Stimulated activated CD4-positive, alpha-beta T cell treated with anti-CD3 and anti-CD28 coated beads, Interleukin-4, amount 100 ng/mL, for 24 hours (primary cell): ENCODE measurements at places on chromosomes 5 and 9.
A peak's percentile ranks its signal among the peaks of the same experiment; 100 is the strongest.

DNA sequence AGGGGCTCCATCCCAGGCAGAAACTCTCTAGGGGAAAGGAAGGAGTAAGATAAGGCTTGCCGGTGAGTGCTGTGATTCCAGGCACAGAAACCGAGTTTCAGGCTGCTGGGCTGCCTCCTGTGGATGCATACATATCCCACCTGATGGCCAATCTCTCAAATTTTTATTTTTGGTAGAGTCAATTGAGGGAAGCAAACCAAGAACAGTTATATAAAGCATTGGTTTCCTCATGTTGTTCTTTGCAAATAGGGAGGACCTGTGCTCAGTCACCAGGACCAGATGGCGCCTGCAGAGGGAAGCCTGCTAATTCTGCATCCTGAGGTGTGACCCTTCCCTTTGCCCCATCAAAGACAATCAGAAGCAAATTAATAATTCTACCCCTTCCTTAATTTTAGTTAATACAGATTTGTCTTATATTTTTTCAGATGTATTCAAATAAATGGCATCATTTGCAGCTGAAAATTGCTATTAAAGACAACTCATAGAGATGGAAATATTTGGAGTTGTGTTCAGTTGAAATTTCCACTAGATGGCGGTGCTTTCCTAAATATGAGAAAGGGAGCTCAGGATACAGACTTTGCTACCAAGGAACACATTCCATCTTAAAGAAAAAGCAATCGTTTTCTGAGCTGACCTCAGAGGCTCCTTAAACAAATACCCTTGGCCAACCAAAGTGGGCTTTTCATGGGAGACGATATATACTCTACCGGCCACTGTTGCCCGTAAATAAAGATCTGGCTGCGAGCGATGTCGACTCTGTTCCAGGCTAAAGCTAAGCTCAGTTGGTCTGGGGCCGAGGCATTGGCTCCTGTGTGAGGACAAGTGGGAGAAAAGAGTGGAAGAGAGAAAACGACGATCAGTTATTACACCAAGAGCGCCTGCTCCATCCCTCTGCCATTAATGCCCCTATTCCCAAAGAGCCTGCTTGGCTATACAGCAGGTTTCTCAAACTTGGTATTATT is 225.7 kb upstream of the KLF9 start:
- no peak for DNase-seq

DNA sequence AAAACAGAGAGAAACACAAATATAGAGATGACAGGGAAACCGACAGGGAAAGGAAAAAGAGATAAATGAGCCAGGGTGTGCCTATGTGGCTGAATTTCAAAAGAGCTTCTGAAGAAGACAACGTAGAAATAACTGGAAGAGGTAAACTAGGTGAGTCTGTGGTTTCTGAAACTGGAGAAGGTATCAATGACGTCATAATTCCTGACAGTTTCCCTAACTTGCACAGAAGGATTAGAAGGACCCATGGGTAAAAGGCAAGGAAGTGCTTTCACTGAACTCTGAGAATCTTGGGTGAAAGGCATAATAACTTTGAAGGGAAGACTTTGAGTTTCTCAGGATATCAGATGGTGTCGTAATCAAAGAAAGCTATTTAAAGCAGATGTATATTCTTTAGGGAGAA is 790.8 kb upstream of the NUDT12 start:
- DNase-seq: no peak

GRCh38 chr5:179862296-179862695 is 3.7 kb upstream of the MRNIP start:
- DNase-seq: no peak

- DNase-seq: no peak
Observed at GRCh38 chr9:129370770-129371169, 192.7 kb upstream of the IER5L start.

GRCh38 chr9:1709347-1709746 is 305.8 kb upstream of the SMARCA2 start:
- DNase-seq: no peak

GRCh38 chr5:171629628-171630349 is 155.8 kb upstream of the SMIM23 start:
- DNase-seq: no peak

GRCh38 chr9:138072897-138073296 is 195.3 kb downstream of the CACNA1B start:
- DNase-seq: no peak

- DNase-seq: no peak
Observed at GRCh38 chr5:88172847-88173758, 95.5 kb downstream of the TMEM161B start.

DNA sequence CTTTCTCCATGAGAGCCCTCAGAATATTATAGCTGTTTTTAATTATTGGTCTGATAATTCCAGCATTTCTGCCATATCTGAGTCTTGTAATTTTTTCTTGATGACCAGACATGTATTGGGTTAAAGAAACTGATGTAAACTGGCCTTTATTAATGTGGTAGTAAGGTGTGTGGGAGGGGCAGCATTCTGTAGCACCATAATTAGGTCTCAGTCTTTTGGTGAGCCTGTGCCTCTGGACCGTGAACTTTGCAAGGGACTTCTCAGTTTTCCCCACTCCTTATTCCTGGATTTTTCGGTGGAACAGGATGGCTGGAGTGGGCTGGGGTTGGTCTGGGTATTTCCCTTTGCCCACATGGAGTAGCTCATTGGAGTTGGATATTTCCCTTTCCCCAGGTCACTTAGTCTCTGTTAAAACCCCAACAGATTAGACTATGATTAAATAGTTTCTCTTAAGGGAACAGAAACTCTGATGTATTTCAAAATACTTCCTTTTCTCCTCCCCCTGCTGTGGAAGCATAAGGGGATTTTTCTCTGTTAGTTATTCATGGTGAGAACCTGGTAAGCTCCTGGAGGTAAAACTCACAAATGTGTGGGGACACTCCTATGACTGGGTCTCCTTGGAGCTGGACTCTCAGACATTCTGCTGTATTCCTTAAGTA is 52.4 kb downstream of the FSD1L start:
- no peak for DNase-seq

- no peak for DNase-seq
Observed at GRCh38 chr9:73239570-73240265, 88.1 kb downstream of the ANXA1 start.

GRCh38 chr5:139565411-139566305 is 4.5 kb downstream of the UBE2D2 start:
- peak; percentile 26 for DNase-seq

GRCh38 chr9:129655696-129656095 is 9.8 kb upstream of the PRRX2 start:
- no peak for DNase-seq

DNA sequence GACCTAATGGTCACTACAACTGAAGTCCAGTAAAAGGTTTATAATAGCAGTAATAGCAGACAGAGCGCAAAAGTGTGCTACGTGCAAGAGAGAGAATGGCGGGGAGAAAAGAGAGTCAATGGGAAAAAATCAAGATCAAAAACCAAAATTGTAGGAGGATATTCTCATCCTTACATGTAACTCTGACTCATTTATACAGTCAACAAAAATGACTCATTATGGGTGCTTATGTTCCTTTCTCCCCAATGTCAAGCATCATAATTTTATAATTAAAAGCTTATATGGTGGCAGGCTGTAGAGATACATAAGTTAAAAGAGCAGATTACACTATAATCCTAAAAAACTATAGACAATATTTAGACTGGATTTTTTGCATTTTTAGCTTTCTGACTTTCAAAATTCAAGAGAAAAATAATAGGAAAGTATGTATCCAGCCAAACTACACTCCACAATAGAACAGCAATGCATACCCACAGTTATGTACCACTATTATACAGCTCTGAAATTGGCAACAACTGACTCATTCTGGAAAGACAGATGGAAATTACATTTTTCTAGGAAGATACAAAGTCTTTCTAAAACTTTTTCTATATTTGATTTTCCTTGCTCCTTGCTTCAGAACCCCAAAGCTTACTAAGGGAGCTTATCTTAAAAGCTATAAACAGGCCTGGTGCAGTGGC is 78.4 kb downstream of the PLPP1 start:
- DNase-seq: no peak

GRCh38 chr5:177354711-177355110 is 3.0 kb upstream of the RGS14 start:
- DNase-seq: no peak

GRCh38 chr9:131091352-131091992 is 4.9 kb upstream of the AIF1L start:
- no peak for DNase-seq

- DNase-seq: no peak
Observed at GRCh38 chr5:155839251-155840037, 487.5 kb upstream of the SGCD start.

DNA sequence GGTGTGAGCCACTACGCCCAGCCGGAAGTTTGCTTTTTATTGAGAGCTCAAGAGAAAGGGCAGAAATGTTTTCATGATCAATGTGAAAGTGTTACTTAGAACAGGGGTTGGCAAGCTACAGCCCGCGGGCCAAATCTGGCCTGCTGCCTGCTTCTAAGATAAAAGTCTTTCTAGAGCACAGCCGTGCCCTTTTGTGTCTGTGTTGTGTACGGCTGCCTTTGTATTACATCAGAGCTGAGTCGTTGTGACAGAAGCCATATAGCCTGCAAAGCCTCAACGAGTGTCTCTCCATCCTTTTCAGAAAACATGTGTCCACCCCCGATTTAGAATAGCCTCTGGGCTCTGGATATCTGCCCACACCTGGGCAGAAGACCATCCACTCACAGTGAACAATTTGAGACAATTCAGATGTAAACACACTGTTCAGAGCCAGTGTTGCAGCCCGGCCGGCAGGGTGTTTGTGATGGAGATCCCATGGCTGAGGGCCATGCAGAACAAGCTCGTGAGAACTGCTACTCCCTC is 28.8 kb downstream of the AK8 start:
- no peak for DNase-seq

- no peak for DNase-seq
Observed at GRCh38 chr9:7454624-7455023, 345.0 kb downstream of the DMAC1 start.

DNA sequence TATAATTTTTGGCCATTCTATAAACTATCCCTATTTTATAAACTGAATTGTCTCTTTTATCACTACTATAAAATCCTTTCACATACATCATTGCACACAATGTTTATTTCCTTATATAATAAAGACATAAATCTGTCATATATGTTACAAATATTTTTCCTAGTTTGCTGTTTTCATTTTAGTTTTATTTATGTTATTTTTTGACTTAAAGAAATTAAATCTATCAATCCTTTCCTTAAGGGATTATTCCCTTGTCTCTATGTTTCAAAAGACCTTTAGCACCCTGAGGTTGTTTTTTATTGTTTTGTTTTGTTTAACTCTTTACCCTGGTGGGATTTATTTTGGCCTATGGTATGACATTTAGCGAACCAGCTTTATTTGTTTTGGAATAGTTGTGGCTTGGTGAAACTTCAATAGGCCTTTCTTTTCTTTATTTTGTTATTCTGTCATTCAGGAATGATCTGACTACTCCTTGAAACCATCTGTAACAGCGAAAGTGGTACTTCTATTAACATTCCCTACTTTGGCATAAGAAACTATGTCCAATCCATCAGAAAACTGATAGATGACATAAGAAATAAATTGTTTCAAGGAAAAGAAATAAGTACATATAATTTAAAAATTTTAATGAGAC is 125.9 kb downstream of the CEP120 start:
- no peak for DNase-seq

DNA sequence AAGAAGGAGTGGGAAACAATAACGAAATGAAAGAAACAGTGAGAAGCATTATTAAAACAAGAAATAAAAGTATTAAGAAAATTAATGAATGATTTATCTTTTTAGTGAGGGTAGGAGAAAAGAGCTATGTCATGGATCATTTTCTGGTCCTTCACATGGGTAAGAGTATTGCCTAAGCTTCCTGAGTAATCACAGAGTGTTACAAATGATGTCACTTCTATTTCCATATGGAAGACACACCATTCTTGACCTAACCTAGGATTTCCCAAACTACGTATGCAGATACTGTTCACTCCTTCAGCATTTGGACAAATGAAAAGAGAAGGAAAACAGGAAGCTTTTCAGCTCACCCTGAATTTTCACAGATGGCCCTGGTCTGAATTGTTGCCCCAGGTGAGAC is 3.3 kb upstream of the TSLP start:
- DNase-seq: no peak

DNA sequence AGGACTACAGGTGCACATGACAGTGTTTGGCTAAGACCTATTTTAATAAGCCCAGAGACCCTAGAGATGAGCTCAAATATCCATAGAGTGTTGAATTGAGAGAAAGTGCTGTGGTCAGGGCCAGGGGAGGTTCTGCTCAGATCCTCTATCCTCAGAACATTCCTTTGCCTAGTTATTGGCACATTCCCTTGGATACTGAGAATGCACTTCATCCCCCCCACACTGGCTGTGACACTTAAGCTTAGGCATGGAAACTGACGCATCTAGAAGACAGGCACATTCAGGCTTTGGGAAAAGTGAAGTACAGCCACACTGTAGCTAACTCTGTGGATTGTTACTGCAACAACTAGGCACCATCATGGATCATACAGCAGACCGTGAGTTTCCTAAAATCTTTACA is 27.1 kb upstream of the RASGRF2 start:
- no peak for DNase-seq

DNA sequence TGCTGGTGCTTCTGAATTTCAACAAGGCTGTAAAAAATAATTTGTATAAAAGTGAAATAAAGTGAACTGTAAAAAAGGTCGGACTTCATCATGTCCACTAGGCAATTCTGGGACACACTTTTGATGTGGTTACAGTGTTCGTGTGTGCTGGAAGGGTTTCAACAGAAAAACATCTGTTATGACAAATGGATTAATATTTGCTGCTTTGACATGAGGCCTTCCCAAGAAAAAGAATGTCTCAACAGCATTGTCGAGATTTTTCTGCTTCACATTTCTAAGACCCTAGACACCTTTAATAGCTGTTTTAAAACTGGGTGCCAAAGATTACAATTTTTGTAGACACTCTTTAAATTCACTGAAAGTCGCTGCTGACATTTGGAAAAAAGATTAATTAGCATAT is 216.6 kb downstream of the SLC12A2 start:
- no peak for DNase-seq

- no peak for DNase-seq
Observed at GRCh38 chr9:111405701-111406100, 75.7 kb upstream of the OR2K2 start.

GRCh38 chr5:40227931-40228330 is 451.8 kb upstream of the PTGER4 start:
- DNase-seq: no peak

GRCh38 chr5:109849478-109850088 is 159.9 kb downstream of the MAN2A1 start:
- DNase-seq: no peak
